Putamen (tissue), 1 donor: ENCODE measurements at places on chromosomes 4 and X.

DNA sequence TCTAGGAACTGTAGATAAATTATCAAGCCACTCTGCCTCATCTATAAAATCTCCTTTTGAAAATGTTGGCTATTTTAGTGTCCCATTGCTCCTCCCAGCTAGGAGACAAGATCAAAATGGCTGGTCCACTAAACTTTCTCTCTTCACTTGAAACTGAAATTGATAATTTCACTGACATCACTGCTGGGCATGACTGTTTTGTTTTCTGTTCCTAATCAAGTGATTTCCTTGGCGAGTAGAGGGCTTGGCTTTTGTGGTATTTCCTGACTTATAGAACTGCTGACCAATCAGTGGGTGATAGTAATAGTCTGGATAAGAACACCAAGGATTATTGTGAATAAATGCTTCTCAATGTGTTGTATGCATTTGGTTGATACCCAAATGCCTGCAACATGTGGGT is 2152.9 kb downstream of the ARAP2 start:
- DNase-seq, result no peak

DNA sequence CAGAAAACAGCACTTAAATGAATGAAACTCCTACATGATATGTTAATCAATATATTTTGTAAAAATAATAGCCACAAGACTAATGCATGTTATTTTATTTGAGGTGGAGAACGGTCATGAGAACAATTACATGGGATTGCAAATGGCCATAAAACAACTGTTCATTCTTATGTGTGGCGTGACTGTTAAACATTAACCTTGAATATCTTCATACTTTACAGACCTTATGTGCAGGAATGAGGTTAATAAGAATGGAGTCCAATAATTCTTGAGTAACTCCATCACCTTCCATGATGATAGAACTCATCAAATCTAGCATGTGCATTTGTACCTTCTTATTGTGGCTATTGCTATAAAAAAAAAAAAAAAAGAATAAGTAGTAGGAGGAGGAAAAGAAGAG is 55.3 kb downstream of the PDS5A start:
- no peak for DNase-seq

GRCh38 chr4:7170012-7170411 is 22.3 kb upstream of the SORCS2 start:
- no peak for DNase-seq

DNA sequence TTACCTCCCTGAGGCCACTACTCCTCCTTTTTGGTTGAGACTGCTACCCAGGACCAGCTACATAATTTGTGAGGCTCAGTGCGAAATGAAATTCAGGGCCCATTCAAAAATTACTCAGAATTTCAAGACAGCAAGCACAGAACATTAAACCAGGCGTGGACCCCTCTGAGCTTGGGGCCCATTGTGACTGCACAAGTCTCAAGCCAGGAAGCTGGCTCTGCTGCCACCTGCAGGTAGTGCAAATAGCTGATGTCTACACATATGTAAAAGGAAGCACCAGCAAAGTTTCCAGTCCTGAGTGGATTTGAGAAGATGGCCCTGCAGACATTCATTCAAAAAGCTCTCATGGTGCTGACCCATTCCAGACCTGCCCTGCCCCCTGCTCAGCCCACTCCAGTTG is 213.4 kb upstream of the LNX1 start:
- no peak for DNase-seq

- DNase-seq, result no peak
Observed at GRCh38 chr4:121307445-121308327, 73.1 kb downstream of the QRFPR start.

- no peak for DNase-seq
Observed at GRCh38 chr4:177789610-177790009, 347.4 kb upstream of the AGA start.

DNA sequence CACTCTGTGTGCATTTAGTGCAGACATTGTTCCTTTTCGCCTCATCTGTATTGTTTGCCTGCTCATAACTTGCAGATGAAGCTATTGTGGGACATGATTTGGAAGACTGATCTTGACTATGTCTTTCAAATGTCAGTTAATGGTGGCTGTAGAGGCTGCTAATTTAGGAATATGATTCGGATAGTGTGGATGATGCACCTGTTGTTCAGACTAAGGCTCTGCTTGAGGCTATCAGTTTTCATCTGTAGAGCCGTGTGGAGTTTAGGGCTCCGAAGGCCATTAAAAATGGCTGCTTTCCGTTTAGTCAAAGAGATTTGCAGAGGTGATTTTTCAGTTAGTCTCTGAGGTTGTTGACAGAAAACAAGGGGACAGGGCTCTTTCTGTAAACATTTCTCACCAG is 102.0 kb downstream of the GBA3 start:
- DNase-seq, result no peak
